ENCODE measurements at places on chromosomes 2 and 18.

DNA sequence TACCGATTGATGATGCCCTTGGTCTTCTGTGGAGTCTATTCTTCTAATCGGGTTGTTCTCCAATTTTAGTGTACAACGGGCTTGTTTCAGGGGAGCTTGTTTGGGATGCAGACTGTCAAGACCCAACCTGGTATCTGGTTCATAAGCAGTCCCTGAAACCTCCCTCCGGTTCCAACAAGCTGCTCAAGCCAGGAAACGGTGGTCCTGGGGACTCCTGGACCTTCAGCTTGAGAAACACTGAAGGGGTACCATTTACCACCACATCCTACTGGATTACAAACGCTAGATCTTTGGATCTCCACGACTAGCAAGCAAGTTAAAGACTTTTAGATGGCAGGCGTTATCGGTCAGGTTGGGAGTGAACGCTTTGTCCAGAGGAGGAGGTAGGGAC, 2.0 kb downstream of the BCL2 start:
- no peak for DNase-seq

DNA sequence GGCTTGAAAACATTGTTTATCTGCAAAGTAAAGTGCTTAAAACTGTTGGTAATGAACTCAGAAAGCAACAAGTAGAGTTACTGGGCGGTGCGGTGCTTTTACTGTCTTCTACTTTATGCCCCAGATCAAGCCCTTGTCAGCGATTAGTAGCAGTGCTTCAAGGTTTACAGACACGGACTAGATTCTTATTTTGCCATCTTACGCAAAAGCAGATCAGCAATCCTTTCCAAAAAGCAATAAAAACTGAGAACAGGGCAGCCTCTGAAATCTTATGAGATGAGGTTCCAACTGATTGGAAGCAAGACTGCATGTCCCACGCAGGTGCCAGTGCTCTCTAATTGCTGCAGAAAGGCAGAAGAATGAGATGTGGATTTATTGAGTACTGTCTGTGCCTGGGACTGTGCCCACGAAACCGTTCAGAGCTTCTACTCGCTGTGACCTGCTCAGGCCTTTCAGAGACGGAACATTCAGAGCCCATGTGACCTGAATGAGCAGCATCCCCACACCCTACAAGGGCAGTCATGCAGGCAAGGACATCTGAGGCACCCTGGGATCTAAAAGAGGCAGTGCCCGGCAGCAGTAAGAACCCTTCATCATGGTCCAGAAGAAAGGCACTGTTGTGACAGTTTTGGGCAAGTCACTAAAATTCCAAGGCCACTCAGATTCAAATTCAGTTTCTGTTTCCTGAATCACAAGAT, 15.7 kb downstream of the COL4A3 start:
- no peak for DNase-seq

DNA sequence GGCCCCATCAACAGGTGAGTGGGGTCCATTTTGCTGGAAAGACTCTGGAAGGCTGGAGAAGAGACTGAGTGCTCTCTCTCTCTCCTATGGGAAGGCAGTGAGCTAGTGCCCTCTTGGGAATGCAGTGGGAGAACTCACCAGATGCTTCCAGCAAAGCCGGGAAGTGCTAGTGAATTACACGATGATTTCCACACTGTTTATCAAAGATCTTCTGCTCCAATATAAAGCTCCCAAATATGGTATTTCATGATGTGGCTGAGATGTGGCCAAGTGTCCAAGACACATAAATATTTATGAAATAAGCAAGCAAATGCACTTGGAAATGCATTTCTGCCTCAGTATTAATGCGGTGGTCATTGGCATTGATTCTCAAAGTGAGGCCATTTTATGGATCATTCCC, 135.9 kb downstream of the VAPA start:
- no peak for DNase-seq

DNA sequence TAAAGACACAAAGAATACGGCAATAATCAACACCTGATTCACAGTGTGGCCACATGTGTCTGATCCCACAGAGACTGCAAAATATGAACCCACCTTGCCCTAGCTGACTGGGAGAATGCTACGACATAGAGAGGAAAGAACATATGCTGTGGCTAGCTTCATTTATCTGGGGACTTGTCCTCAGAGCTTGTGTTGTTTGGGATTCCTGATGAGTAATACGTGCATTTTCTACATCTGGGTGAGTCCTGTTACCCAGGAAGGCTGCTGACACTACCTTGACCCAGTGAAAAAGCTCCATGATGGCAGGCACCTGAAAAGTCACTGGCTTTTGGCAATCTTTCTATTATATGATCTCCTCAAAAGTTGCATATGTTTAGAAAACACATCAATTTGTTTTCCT, 427.7 kb upstream of the LYPD1 start:
- no peak for DNase-seq

DNA sequence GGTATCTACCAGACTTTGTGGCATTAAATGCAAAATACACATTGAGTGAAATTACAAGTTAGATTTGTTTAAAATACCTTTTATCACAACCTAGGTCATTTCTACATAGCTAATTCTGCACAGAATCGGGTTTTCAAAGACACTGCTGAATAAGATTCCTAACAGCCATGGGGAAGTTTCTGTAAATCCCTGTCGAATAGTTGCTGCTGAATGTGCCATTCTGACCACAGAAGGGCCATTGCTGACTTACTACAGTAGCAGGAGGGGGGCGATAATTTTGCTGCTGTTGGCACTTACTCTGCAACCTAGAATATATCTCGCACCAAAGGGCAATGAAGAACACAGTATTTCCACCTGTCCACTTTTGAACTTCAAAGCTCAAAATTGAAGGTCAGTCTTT, 232.8 kb downstream of the TCF4 start:
- DNase-seq, result no peak

DNA sequence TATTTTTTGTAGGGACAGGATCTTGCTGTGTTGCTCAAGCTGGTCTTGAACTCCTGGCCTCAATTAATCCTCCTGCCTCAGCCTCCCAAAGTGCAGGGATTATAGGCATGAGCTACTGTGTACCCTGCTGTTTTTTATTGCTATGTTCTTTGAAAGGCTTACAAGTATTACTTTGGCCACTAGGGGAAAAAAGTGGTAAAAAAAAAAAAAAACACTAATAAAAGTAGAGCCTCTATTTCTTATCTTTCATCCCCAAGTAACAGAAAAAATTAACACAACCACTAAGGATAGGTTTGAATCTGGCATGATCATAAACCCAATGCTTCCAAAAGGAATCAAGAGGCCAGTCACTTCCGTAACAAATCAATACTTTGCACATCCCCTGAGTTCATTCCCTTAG, 11.6 kb downstream of the NOL10 start:
- no peak for DNase-seq

GRCh38 chr2:135703300-135703699, 38.4 kb upstream of the UBXN4 start:
- no peak for DNase-seq

DNA sequence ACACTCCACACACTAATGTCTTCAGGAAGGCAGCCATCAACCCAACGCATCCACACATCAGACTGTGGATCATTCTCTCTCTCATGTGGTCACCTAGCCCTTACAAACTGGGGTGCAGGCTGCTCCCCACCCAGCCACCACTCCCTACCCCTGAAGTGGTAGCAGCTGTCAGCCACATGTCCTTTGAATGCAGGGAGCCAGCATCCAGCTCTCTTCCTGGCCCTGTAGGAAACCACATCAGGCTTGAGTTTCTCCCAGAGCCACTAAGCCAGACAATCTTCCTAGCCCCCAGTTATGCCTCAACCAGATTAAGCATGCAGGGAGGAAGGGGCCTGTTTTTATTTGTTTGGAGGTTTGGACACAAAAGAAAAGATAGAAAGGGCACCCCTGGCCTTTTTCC, 52.8 kb upstream of the SPP2 start:
- no peak for DNase-seq

GRCh38 chr2:197254776-197255530, 55.6 kb downstream of the ANKRD44 start:
- DNase-seq, result no peak

Data from HS-27A (cell line).